GM13977 (cell line): ENCODE measurements at places on chromosomes 3 and 15.

DNA sequence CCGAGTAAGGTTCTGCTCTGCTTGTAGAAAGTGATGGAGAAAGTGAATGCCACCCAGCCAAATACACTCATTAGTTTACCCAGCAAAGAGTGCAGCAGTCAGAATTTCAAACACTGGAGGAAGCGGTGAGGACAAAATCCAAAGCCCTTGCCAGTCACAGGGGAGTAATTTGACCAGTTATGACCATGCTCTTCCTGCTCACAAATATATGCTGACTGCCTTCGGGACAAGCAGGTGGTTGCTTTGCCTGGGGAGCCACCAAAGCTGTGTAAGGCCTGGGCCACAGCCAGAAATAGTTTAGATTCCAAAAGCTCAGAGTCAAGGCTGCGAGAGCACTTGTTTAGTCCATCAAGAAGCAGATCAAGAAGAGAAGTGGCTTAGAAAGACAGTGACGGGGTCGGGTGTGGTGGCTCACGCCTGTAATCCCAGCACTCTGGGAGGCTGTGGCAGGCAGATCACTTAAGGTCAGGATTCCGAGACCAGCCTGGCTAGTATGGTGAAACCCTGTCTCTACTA is 51.0 kb upstream of the ATP13A3 start:
- no peak for DNase-seq

DNA sequence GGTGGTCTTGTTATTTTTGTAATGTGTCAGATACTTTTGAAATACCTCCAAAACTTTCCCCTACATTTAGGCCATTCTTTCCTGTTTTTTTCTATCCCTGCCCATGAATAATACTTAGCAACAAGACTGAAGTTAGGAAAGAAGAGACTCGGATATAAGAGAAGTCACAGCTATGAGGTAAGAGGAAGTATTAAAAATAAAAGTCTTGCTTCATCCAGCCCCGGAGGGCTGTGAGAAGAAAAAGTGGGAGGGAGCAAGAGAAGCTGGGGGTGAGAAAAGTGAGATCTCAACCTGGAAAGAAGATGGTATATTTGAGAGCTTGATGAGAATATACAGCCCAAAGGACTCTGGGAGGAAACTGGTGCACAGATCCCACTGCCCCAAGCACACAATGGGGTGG is 213.5 kb upstream of the CDIN1 start:
- no peak for DNase-seq

DNA sequence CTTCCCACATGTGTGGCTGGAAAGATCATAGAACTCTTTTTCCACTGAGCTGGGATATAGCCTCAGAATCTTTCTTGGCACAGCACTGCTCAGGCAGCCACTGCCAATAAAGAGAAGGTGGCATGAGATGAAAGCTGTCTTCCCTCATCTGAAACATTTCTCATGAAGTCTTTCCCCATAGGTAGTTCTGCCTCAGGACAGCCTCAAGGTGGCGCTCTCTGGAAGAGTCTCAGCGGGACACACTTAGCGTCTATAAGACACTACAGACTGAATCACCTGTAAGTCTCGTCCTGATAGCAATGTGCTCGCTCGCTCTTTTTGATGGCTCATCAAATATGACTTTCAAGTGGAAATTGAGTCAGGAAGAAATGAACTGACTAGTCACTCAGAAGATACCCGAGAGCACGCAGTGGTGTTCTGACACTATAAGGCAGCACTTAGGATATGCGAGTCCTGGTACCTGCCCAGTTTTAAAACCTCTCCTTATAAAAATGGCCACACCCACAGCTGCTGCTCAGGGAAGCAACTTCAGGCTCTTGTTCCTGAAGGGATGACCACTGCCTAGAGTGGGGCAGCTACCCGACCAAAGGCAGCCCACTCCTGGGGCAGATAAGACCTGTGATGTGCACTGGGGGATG is 269.5 kb downstream of the SUCLG2 start:
- DNase-seq: peak; percentile 25

DNA sequence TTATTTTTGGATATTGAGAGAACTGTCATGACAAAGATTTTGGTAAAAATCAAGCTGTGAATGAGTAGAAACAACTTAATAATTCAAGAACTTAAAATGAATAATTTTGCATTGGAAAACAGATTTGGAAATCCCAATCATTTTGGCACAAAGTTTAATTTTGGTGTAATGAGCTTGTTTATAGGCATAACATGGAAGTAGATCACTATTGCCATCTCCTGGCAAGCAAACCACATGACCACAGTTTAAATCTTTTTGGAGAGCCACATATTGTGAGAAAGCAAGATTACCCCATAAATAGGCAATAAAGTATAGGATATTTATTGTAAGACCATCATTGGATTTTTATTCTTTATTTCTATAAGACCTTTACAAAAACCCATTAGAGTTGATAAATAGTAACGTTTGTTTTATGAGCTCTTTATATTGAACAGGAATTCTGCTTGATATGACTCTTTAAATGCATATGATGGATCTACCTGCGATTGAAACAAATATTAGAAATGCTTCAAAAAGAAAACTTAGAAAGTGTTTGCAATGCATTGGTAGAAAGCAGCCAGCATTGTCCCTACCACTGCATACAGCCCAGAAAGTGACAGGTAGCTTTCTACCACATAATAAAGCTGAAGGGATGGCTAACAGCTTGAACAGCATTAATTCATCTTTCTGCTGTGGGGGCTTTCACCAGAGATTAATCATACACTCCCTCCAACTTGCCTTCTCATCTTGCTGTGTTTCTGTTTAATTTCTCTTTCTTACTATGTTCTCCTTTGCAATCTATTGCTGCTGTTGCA is 766.8 kb downstream of the TBL1XR1 start:
- DNase-seq: peak; percentile 23

DNA sequence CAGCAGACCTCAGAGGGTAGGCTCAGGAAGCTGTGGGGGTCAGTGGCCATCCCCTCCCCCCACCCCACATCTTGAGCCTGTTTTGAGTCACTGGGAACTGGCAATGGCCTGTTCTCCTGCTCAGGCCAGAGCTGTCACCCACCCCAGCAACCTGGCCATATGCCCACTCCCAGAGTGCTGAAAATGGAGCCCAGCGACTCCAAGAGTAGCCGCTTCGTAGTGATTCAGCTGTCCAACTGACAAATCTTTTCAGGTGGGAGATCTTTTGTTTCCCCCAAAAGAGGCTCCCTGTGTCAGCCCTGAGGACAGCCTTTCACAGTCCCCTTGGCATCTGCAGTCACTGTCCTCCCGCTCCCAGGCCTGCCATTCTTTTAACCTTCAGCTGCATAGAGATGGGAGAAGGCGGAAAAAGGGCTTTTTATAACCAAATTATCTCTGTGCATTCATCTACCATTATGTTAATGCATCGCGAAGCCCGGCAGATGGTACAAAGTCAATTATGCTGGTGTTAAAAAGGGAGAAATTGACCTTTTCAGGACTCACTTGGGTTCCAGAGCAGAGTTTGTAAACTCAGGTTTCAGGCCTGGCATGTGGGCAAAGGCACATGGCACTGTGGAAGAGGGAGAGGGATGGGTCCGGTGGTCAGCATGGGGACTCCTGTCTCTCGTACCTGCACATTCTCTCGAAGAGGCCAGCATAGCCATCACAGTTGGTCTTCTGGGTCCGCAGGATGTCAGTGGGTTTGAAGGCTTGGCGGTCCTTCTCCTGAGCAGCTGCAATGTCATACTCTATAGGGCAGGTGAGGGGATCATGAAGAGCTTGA is 32.1 kb downstream of the KY start:
- no peak for DNase-seq
